ENCODE measurements at places on chromosomes 7 and 10.
A peak's percentile ranks its signal among the peaks of the same experiment; 100 is the strongest.

GRCh38 chr7:48337012-48337621, 165.9 kb downstream of the ABCA13 start:
- DNase-seq: no peak

GRCh38 chr10:72661431-72661830, 30.5 kb upstream of the MCU start:
- DNase-seq: no peak

- DNase-seq: no peak
These were observed 122.2 kb downstream of the CXCL12 start for GRCh38 chr10:44262551-44263251.

DNA sequence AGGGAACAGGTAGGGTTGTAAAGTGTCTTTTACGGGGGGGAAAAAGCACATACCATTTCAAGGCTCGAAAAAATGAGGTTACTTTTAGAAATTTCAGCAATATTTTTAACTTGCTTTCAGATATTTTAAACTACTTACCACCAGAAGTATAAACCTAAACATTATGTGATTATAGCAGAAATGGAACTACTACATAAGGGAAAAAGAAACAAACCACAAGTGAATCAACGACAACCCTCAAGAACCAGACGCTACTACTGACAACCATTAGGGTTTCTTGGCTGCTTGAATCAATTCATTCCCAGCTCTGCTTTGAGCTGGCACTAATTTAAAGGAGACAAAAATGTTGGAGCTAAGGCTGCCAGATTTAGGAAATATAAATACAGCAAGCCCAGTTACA, 80.1 kb downstream of the ZFAND4 start:
- DNase-seq: no peak

DNA sequence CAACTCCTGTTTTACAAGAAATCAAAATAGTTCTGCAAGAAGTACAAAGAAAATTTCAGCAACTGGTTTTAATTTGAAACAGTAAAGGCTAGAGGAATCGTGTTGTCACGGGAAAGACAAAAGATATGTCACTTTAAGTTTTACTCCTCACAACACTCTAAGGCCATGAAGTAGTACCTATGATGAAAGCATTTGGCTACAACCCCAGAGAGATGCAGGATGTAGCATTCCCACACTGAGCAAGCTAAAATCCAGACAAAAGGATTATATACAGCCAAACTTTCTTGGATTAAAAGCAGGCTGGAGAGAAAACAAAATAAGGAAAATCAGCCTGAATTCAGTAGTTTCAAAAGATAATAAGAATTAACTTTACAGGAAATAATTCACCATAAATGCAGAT, 245.5 kb upstream of the STEAP1 start:
- no peak for DNase-seq

- no peak for DNase-seq
These were observed 81.3 kb upstream of the KLF6 start for GRCh38 chr10:3866332-3866731.

GRCh38 chr7:151699928-151700319, 177.0 kb downstream of the PRKAG2 start:
- DNase-seq: no peak

DNA sequence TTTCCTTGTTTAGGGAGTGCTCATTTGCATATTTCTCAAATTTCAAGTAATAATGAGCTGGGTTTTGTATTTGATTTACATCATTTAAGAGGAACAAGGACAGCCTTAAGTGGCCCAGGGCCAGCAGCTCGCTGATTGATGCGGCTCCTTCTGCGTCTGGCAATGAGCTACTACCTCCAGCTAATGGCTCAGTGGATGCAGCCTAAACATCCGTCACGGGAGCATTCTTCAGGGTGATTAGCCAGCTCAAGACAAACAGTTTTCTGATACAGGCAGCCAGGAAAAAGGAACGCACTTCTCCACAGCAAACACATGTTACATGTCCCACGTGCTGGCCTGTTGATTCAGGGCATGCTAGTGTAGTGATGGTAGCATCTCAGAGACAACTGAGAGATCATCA, 169.3 kb upstream of the TCERG1L start:
- no peak for DNase-seq

DNA sequence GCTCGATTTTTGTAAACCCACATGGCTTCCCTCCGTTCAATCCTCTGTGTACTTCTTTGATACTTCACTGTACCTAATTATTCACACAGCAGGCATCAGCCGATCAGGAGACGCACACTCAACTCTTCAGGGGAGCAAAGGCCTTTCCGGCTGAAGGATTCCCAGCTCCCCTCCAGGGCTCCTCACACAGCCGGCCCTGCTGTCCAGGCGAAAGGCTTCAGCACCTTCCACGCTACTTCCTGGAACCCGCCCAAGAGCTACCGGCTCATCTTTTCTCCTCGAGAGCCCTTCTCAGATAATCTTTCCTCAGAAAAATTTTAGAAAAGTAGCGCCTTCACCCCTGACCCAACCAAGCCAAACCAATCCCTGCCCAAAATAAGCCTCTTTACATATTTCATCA, 270.4 kb downstream of the ZMYND11 start:
- no peak for DNase-seq

DNA sequence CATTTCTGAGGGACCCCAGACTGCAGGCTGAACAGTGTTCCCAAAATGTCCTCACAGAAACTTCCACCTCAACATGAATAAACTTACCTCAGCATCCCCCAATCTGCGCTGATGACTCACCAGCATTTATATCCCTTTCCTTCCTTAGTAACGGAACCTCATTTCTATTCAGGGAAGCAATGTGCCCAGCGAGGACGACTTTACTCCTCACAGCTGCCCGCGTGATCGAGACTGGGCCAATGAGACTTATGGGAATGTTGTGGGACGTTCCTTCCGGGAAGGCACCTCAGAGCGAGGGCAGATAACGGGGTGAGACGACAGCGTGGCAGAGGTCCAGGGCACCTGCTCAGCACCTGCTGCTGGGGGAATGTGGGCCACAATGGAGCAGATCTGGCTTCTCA, 73.1 kb upstream of the CAMK2B start:
- DNase-seq: no peak

GRCh38 chr7:21996641-21997040, 50.9 kb upstream of the CDCA7L start:
- DNase-seq: no peak

DNA sequence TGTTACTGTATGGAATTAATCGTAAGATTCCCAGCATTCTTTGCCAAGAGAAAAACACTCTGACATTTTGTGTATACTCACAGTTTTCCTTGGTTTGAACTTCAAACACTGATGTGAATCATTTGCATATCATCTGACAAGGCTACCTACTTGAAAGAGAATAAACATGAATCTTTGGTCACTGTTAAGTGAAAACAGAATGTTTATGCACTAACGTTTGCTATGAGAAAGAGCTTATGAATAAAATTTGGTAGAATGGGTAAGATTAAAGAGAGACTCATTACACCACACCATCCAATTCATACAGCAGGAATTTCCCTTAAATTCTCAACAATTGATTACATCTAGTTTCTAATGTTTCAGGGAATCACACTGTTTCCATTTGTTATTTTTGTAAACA, 46.6 kb downstream of the MACC1 start:
- no peak for DNase-seq

GRCh38 chr10:43061760-43062159, 15.1 kb upstream of the RET start:
- DNase-seq: no peak

GRCh38 chr10:132845780-132846595, 60.0 kb upstream of the NKX6-2 start:
- DNase-seq: no peak

- no peak for DNase-seq
These were observed 57.4 kb upstream of the CASD1 start for GRCh38 chr7:94452239-94452638.

GRCh38 chr10:130652964-130653578, 516.9 kb downstream of the GLRX3 start:
- DNase-seq: no peak

- DNase-seq: no peak
These were observed 7.7 kb downstream of the VWA2 start for GRCh38 chr10:114246679-114247305.

DNA sequence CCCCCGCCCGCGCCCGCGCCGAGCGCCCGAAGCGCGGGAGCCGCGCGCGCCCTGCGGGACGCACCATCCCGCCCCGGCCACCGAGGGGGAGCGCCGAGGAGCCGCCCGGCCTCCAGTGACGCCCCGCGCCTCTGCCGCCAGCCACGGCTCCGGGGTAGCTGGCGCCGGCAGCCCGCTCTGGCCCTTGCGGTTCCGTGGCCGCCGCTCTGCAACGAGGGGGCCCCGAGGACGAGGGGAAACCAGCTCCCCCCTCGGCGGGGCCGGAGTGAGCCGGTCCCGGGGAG, at the start of gene PAXIP1:
TSS of gene PAXIP1 (minus strand) at position 33 of the 284 bp plus-strand sequence. CDS start 195 bp downstream, outside the sequence.
- peak; percentile 61 for DNase-seq

- no peak for DNase-seq
These were observed 410.0 kb downstream of the TCERG1L start for GRCh38 chr10:130901311-130902165.

DNA sequence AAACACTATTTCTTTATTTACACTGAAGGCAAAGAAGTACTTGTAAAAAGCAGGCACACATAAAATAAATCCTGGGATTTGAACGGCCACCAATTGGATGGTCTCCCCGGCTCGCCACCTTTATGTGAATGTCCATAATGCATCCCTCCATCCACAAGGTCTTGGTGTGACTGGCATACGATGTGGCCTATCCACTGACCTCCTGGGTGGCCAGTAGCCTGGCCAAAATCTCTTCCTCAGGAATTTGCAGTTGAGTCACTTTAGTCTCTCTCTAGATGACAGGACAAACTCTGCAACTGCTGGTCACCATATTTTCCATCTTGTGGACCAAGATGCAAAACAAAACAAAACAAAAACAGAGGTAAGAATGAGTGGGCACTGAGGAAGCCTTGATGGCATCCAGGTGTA, 39.1 kb downstream of the CDK1 start:
- no peak for DNase-seq

- DNase-seq: no peak
These were observed 378.9 kb upstream of the AUTS2 start for GRCh38 chr7:69219381-69219780.
